Glomerular endothelial cell (primary cell): ENCODE measurements at places on chromosomes 12 and 14. TPM values are rescaled to one million over a fixed set of nuclear protein-coding genes. Genes with fewer than 3 reads are reported as not detected.

GRCh38 chr14:52895000-52895399 lies 55.9 kb downstream of the FERMT2 start:
- no peak for DNase-seq

The MYL2 gene
- not detected in 2 replicates for total RNA-seq

The MSI1 gene
- total RNA-seq, result not detected in 2 replicates

The CCDC198 gene
- 2.0 and 2.3 TPM in 2 replicates for total RNA-seq
